Esophagus muscularis mucosa (tissue), 4 donors: ENCODE measurements at places on chromosomes 5 and 9.

GRCh38 chr5:10825897-10826644, 65.0 kb upstream of the DAP start:
- DNase-seq, result no peak

- DNase-seq, result no peak
Measured at GRCh38 chr5:67679184-67679841, 482.7 kb upstream of the CD180 start.

DNA sequence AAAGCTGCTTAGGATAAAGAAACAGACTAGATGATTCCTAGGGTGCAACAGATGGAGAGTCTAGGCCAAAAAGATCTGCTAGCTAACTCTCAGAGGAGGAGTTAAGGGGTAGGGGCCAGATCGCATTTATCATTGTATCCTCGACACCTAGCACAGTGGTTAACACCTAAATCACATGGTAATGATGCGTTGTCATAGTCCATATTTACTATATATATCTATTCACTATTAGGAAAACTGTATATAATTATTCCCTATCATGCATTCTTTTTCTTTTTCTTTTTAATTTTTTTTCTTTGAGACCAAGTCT, 92.8 kb upstream of the SLC44A1 start:
- DNase-seq, result no peak

- no peak for DNase-seq
Measured at GRCh38 chr5:113434889-113435288, at the start of gene TSSK1B. Gene TSSK1B, minus strand, starts transcription at chr5:113434989. Its CDS starts 150 bp downstream, at chr5:113434839.

GRCh38 chr5:42912184-42912798, 100.6 kb upstream of the SELENOP start:
- no peak for DNase-seq

DNA sequence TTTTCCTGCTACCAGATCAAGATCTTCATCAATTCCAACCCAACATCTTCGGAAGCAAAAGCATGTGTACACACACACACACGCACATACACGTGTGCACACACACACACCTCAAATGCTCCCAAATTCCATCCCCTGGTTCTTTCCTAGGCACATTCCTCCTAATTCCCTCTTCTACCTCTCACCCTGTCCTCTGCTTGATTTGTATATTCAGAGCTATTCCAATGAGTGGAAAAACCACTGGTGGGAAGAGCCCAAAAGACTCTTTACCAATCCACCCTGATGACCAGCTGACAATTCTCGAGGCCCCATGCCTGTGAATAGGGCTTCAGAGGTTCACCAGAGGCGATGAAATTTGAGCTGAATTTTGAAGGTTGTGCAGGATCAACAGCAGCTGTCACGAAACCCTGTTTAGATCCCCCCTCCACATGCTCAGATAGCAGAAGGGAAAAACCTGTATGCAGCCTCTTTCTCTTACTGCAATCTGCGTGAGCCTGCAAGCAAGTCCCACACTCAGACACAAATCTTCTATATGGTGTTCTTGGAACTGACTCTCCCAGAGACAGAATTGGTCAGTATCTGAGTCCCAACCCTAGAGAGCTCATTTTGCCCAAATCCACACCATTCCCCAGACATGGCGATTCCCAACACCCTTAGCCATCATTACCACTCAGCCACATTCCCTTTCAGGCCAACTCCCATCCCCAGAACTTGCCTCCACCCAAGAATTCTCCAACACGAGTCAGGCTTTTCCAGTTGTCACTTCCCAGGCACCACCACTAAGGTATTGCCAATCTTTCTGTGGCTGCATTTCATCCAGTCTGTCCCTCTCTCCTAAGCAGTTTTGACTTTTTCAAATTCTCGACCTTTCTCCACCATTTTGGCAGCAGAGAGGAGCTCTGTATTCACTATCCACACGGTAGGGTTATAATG, 4.3 kb upstream of the TRIO start:
- DNase-seq, result no peak

DNA sequence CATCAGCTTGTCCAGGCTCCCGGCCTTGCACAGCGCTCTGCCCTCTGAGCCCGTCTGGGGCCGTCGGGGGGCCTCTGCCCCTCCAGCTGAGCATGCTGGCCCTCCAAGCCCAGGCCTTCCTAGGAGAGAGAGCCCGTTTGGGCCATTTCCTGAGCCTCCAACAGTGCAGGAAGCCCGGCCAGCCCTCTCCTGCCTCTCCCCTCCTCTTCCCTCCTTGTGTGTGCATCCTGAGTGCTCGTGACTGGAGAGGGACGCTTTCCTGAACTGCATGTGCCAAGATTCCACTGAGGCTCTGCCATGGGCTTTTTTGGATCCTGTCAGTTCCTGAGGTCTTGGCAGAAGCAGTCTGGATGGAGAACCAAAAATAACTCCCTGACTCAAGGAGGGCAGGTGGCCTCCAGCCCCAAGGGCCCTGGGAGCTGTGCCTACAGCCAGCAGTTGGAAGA, 15.6 kb downstream of the OLFM1 start:
- DNase-seq, result no peak

DNA sequence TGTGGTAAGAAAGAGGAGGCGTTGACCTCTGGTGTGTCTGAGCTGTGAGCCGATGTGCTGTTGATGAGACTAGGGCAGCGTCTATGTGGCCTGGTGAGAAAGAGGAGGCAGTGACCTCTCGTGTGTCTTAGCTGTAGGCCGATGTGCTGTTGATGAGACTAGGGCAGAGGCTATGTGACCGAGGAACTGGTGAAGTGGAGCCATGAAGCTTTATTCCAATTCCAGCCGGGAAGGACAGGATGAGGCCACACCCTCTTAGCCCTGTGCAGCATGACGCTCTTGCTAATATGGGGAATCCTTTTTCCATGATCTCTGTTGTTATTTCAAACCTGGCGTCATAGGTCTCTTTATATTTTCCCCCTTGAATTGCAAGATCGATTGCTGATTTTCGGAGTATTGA, 172.4 kb downstream of the GOLPH3 start:
- no peak for DNase-seq

- no peak for DNase-seq
Measured at GRCh38 chr9:124818431-124819281, 34.6 kb upstream of the WDR38 start.

DNA sequence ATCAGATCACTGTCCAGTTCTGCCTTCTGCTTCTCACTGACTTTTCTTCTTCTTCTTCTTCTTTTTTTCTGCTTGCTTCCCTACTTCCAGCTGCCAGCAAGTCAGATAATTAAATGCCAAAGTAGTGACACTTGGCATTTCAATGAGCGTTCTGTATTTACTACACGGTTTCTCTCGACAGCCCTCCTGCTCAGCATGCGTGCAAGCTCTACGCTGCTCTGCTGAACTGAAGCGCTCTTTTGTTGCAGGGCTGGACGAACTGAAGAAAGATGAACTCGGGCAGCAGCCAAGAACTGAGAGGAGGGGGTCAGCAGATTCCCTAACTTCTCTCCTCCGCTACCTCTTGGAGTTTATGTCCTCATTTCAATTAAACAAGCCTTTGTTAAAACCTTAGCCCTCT, 319.1 kb downstream of the GLIS3 start:
- DNase-seq, result no peak

GRCh38 chr5:158856291-158856690, 243.4 kb downstream of the EBF1 start:
- no peak for DNase-seq

- no peak for DNase-seq
Measured at GRCh38 chr5:123806644-123807043, 294.7 kb downstream of the CSNK1G3 start.

DNA sequence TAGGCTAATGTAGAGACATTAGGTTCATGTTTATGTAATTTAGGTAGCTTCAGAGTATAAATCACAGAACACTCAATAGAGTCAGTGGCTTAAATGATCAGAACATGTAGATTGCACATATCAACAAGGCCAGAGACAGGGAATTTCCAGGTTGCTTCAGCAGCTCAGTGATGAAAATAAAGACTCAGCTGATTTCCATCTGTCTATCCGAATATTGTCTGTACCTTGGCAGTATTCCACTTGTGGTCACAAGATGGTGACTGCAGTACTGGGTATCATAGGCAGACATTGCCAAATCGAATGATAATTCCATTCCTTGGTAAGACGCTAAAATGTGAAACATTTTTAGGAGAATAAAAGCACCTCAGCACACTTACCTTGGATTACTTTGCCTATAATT, 702.2 kb downstream of the MAT2B start:
- DNase-seq, result no peak
